Stimulated activated naive CD4-positive, alpha-beta T cell treated with Interleukin-2 at 50 U/mL for 16 hours (primary cell): ENCODE measurements at places on chromosomes 7 and 10.
A peak's percentile ranks its signal among the peaks of the same experiment; 100 is the strongest.

DNA sequence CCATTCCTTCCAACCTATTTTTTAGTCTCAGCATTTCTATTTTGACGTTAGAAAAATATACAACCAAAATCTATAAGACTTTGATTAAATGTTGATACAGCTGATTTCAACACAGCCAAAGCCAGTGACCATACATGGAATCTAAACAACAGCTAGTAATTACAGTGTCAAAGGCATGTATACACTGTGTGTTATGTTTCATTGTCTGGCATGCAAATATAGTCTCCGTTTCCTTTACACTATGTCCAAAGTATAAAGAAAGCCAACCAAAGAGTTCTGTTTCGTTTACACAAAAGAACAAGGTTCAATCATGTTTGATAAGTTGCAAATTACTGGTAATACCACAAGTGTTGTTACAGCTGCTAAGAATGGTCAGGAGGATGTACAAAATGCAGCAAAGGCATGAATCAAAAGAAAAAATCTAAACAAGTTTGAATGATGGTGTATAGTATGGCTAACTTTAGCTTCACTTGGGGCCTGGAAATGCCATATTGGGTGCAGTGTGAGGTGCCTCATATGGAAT is 268.3 kb upstream of the FERD3L start:
- DNase-seq, result no peak

- no peak for DNase-seq
Observed at GRCh38 chr7:107043921-107044346, 571 bp upstream of the PRKAR2B start.

- no peak for DNase-seq
Observed at GRCh38 chr7:112386619-112387018, 63.6 kb upstream of the IFRD1 start.

DNA sequence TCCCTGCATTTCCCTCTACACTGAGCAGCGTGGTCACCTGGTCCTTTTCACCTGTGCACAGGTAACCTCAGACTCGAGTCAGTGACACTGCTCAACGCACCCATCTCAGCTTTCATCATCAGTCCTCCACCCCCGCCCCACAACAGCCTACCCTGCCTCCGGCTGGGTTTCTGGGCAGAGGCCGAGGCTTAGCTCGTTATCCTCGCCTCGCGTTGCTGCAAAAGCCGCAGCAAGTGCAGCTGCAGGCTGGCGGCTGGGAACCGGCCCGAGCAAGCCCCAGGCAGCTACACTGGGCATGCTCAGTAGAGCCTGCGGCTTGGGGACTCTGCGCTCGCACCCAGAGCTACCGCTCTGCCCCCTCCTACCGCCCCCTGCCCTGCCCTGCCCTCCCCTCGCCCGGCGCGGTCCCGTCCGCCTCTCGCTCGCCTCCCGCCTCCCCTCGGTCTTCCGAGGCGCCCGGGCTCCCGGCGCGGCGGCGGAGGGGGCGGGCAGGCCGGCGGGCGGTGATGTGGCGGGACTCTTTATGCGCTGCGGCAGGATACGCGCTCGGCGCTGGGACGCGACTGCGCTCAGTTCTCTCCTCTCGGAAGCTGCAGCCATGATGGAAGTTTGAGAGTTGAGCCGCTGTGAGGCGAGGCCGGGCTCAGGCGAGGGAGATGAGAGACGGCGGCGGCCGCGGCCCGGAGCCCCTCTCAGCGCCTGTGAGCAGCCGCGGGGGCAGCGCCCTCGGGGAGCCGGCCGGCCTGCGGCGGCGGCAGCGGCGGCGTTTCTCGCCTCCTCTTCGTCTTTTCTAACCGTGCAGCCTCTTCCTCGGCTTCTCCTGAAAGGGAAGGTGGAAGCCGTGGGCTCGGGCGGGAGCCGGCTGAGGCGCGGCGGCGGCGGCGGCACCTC is at the start of the genes KLLN and PTEN:
Gene KLLN, minus strand, starts transcription at position 481 of the 891 bp plus-strand sequence. CDS start 1,046 bp downstream, outside the sequence.
Gene PTEN, plus strand, starts transcription at position 573 of the 891 bp plus-strand sequence. CDS start 845 bp downstream, outside the sequence.
- DNase-seq, result peak; percentile 78

DNA sequence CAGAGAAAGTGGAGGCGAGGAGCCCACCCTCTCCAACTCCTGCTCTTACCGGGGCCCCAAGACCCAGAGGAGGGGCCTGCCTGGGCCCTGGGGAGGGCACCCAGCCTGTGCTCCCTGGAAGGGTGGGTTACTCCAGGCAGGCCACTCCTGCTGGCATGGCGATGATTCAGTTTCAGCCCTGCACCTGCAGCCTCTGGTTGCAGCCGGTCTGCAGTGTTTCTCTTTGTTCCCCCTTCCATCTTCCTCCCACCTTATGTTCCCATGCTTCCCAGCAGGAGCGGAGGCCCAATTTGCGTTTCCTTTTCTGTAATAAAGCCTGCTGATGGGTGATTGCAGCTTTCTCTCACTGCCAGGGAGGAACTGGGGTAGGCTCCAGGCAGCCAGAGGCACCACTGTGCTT is 53.2 kb upstream of the FAM20C start:
- DNase-seq, result no peak

DNA sequence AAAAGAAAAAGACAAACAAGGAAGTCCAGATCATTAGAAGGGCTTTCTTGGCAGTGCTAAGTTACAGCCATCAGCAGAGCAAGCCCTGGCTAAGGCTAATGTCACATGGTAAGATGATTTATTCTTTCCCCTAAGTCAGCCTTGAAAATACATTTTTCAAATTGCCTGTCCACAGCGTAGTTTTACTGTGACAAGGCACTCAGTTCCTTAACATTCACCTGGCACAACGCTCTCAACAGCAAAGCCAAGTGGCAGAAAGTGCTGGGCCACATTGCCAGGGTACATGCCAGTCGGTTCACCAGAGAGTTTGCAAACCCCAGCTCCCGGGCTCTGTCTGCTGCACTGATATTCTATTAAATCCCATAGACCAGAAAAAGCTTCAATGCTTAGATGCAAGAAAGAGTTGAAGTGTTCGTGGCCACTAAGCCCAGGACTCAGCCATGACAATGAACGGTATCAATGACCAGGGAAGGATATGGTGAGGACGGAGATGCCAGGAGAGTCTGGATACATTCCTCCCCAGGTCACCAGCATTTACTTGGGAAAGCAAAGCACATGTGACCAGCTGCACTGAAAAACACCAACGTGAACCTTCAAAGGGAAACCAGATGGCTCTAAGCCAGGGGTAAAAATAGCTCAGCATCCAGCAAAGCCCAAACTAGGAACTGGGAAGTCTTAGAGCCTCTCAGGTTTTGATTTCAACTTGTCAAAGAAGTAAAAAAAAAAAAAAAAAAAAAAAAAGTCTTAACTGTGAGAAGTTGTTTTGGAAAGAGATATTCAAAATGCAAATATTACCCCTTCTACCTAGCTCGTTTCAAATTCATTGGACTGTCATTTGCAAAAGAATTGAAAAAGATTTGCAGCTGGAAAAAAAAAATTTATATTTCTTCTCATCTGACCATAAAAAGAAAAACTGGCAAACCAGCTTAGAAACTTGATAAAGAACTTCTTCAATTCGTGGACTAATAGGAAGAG is 23.9 kb upstream of the MPP7 start:
- no peak for DNase-seq

DNA sequence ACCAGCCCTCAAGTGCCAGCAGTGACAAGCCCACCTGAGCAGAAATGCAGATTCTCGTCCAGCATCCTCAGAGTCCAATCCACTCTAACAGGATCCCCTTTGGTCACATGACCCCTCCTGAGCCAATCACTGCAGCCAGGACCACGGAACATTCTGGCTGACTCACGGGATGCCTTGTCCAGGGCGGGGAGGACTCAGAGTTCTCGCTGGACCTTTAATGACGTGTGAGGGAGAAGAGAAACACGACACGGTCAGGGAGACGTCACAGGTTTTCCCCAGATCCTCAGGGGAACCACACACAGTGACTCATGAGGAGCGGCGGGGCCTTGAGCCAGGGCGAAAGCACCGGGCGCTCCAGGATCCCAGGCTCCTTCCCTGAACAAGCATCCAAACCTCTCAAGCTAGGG is 155.7 kb downstream of the PTPRN2 start:
- DNase-seq, result no peak

- DNase-seq, result no peak
Observed at GRCh38 chr10:128867819-128868218, 599.2 kb upstream of the MGMT start.

- DNase-seq, result no peak
Observed at GRCh38 chr7:95066737-95067530, 159.5 kb downstream of the PPP1R9A start.

DNA sequence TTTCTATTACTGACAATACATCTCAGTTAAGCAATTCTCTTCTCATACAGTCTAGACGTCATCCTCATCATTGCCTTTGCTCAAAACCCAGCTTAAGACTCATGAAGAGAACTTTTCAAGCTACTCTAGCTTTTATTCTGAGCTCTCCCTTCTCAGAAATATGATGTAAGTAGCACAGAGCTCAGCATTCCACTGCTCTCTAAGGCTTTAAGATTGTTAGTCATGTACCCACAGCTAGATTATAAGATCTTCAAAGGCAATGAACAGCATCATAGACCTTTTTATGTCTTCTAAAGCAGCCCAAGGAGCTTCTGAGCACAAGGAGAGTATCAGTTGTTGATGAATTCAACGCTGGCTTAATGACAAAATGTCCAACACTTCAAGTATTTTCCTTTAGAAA is 119.3 kb downstream of the NRP1 start:
- DNase-seq, result no peak

GRCh38 chr7:105210721-105211205 is 178.0 kb downstream of the SRPK2 start:
- DNase-seq, result peak; percentile 0

- no peak for DNase-seq
Observed at GRCh38 chr10:12656518-12657142, 307.3 kb downstream of the CAMK1D start.

DNA sequence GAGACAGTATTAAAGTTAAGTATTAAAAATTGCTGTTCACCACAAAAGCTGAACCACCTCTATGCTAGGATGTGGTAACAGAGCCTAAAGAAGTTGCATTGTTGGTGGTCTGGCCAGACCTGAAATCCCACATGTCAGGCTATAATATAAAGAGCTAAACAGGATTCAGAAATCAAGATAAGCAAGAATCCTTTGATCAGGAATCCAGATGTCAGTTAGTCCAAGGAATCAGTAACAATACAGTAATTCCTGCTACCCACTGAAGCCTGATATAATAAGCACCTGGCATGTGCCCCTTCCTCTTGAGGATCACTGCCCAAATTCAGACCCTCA is 48.9 kb downstream of the ZNF277 start:
- DNase-seq, result no peak

DNA sequence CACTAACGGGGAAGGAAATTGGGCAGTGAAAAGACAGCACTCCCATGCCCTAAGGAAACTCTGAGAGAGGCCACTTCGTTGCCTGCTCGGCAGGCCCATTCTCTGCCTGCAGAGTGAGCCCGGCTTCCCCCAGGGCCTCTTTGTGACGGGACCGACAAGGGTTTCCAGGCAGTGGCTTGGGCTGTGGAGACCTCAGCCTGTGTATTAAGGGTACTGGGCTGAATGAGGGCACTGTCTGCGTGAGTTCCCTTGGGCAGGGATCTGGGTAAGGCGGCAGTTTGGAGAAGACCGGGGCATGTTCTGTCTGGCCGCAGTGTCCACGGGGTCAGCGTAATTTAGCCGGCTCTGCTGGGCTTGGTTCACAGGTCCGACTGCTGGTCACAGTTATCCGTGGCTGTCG is 237.2 kb downstream of the MGMT start:
- no peak for DNase-seq

DNA sequence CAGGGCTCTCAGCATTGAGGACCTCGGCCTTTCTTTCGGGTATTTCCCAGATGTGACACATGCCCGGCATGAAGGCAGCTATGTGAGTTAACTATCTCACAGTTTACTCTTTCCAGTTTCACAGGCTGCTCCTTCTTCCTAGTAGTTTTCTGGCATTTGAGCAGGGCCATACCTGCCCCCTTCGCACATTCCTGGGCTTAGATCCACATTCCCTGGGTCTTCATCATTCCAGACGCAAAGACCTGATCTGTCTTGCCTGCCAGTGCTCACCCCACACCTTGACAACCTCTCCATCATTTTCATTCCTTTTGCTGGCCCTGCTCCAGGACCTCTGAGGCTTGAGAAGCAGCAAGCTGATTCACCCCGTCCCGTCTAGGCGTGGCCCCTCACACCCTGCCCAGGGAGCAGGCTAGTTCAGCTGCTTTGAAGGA is 227.5 kb downstream of the WDR11 start:
- DNase-seq, result no peak

DNA sequence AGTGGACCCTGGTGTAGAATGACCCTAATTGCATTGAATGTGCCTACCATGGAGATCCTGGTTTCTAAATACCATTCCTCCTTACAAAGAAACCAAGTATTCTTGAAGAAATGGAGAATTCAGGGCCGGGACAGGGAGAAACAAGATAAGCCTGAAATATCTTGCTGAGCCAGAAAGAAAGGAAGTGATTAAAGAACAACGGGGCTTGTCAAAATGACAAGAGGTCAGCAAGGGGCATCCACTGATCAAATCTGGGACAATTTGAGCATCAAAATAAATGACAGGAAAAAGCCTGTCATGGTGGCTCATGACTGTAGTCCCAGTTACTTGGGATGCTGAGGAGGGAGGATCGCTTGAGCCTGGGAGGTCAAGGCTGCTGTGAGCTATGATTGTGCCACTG is 8.1 kb downstream of the ABHD11 start:
- no peak for DNase-seq

DNA sequence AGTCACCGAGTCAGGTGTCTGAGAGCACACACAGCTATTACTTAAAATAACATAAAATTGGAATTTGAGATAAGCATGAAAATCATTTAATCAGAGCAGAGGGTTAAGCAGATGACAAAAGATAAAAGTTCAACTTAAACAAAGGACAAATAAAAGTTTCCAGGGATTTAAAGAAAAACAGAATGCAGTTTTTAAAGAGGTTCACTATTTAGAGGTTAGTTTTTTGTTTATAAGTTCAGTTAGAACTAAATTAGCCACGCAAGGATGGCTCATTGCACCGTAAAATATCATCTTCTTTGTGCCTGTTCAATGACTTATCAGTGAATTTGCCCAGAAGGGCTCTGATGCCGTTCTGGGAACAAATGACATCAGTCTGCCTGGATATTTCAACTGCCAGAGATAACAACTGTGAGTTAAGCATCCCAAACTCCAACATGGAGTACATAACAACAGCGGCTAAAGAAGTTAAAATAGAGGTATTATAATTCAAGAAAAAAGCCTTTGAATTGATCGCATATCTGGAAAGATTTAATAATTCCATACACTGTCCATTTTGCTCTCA is 107.8 kb downstream of the ANK3 start:
- no peak for DNase-seq

DNA sequence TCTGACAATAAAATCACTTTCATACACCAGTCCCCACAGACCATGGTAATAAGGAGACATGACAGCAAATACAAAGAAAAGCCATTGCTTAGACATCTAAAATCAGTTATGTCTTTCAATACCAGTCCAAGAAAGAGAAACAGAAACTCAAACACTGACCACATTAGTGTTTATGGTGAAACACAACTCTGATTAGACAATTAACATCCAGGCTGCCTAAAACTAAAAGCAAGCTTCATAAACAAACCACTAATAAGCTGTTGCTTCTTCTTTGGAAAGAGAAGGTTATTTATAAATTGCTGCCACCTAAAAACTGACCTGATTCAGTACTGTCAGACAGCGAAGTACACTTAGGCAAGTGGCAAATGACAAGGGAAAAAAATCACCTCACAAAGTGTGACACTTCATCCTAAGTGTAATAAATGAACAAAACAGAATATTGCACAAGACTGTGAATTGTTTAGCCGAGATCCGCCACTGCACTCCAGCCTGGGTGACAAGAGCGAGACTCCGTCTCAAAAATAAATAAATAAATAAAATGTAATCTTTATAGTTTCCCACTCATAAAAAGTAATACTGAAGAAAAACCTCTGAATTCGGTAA is 277.4 kb downstream of the PARD3 start:
- no peak for DNase-seq

- no peak for DNase-seq
Observed at GRCh38 chr10:89310056-89310893, 8.4 kb downstream of the IFIT2 start.
